ENCODE measurements at places on chromosomes 1 and 21.
A peak's percentile ranks its signal among the peaks of the same experiment; 100 is the strongest.

- no peak for DNase-seq
Observed at GRCh38 chr1:36135796-36136195, 10.8 kb upstream of the COL8A2 start.

DNA sequence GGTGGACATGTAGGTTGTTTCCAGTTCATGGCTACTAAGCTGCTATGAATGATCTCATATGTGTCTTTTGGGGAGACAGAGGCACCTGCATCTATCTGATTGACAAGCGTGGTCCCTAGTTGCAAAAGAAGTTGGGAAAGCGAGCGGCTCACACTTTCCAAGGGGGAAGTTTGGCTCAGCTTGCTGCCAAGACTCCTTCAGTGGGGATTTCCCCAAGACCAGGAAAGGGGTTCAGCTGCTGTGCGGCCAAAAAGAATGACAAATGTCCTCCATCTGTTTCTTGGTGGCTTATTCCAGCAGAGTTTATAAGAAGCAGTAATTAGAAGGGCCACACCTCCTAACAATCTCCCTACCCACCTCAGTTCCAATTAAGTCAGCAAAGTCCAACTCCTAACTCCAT lies 128.5 kb upstream of the GALNT2 start:
- no peak for DNase-seq

DNA sequence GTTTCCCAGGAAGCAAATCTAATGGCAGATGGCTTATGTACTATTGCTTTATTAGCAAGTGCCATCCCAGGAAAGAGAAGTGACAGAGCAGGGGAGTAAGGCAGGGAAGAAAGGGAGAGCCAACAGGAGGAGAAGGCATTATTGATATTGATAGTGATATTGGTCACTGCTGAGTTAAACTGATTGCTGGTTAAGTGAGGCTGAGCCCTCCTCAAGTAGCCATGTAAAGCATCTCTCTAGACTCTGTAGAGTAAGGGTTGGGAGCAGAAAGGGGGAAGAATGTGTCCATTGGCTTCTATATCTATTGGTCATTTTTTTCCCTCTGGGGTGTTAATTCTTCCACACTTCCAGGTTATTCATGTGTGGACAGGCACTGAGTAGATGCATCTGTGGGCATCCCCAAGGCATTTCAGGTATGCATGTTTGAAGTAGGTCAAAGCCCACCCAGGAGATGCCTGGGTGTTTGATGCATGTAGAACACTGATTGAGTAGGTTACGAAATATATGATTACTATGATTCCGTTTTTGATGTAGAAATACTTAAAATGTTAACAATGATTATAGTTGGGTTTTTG lies 290.5 kb upstream of the DPYD start:
- no peak for DNase-seq

DNA sequence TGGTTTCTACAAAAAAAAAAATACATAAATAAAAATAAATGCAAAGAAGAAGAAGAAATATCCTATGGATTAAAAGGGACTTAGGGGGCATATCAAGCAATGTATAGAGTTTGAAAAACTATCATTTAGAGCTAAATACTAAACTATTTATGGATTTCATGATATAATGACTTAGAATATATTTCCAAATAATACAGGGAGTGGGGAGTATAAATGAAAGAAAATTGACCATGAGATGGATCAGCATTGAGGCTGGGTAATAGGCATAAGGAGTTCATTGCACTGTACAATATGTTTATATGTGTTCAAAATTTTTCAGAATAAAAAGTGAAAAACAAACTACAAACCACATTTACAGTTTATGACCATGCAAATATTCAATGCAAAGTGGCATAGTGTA lies 18.8 kb downstream of the NHLH2 start:
- DNase-seq = no peak

GRCh38 chr21:17051054-17051453 lies 461.8 kb upstream of the CXADR start:
- no peak for DNase-seq

DNA sequence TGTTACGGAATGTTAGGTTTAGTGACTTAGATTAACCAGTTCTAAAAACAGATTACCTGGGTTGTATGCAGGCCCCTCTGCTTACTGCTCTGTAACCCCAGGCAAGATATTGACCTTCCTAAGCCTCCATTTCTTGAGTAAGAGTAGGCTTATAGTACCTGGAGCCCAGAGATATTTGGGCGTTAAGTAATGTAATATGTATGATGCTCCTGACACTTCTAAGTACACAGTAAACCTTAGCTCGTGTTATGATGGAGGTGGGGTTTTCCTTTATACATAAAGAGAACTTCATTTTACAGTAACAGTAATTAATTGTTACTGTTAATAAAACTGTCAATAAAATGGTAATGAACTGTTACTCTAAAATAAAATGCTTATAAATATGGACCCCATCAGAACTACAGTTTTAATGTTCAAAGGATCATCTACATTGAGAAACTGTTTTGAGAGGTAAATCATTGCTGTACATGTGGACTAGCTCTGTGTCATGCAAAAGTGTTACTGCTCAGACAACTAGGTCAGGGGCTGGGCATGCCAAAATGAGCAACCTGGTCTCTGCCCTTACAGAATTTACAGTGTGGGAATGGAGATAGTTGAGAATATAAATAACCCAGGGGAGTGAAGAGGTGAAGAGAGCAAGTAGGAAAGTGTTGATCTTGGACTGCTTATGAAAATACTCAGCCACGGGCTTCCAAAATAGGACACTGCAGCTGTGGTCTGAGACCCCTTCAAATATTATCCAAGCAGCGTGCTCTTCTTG lies 26.6 kb downstream of the LRRC8C start:
- no peak for DNase-seq

GRCh38 chr1:109225308-109225707 lies 11.6 kb downstream of the SARS1 start:
- no peak for DNase-seq

DNA sequence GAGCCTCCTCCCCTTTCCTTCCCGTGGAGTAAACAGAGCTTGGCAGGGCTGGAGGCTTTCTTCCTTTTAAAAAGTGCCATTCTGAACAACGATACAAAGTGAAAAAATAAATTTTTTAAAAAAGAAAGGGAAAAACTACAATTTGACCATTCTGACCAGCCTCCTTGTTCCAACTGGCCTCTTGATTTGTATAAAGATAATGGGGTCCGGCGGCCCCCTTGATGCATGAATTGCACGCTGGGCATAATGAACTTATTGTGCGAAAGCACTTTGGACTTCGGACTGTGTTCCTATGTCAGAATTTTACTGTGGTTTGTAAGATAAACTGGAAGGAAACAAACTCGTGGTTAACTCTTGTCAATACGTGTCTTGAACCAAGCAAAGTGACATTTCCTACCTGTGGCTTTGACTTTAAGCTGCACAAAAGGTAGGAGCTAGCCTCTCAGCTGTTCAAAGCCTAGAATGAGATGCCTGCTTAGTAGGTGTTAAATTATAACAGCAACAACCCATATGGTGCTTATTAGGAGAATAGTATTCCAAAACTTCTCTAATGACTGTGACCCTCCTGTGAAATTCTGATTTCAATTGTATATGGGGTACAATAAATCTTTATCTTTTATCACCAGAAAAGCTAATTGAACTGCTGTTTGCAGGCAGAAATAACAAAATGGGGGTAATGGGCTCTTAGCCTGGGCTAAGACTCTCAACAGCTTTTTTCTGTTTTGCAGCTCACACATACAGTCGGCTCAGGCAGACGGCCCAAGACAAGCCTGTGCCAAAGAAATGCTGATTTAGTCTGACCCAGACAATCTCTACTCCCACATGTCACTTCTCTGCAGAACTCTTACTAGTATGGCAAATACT lies 9.3 kb downstream of the IRF2BP2 start:
- DNase-seq = no peak

GRCh38 chr1:153962088-153963029 lies 978 bp downstream of the SLC39A1 start:
- DNase-seq = peak; percentile 50

GRCh38 chr1:167640051-167640450 lies 10.0 kb downstream of the RCSD1 start:
- no peak for DNase-seq

GRCh38 chr21:27244352-27244751 lies 277.5 kb upstream of the ADAMTS5 start:
- no peak for DNase-seq

DNA sequence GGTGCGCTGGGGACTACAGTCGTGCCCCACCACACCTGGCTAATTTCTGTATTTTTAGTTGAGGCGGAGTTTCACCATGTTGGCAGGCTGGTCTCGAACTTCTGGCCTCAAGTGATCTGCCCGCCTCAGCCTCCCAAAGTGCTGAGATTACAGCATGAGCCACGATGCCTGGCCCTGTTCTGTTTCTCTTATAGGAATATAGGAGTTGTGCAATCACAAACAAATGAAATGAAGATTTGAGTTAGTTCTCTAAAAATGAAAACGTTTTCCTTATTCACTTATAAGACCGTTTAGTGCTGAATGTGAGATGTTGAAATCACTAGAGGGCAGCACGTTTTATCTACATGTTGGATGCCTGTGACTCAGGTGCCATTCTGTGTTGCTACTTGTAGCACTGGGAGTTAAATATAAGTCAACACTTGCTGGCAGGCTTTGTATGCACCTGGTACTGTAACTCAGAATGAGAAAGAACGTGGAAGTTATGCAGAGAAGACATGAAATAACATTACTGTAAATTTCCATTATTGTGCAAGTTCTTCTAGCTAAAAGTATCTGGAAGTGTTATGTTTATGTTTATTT lies 45.8 kb downstream of the MIGA1 start:
- peak; percentile 60 for DNase-seq

DNA sequence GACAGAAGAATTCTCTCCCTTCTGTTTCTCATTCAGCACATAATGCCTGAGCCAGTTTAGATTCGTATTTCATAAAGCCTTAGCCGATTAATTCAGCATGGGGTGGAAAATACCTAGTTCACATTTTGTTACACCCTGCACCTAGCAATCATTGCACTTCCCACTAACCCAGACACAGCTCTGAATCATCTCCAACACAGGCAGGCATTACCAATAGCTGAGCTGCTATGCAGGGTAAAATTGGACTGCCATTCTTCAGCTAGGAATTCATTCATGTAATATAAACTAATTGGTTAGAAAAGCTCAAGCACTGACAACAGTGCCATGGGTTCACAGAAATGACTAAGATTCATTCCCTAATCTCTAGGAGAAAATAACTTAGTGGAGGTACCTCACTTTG lies 26.9 kb upstream of the NKAIN1 start:
- DNase-seq = peak; percentile 38

DNA sequence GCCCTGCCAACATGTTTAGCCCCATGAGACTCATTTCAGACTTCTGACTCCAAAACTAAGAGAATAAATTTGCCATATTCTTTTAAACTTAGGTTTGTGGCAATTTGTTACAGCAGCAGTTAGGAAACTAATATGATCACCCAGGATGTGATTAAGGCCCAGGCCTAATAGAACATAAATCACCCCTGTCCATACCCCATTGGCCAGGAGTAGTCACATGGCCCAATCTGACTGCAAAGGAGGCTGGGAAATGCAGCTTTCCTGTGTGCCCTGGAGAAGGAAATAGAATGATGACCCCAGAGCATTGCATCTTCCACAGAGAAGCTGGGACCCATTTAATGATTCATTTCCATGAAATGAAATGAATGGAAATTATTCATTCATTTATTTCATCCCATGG lies 100.4 kb upstream of the KLHDC7A start:
- DNase-seq = no peak

DNA sequence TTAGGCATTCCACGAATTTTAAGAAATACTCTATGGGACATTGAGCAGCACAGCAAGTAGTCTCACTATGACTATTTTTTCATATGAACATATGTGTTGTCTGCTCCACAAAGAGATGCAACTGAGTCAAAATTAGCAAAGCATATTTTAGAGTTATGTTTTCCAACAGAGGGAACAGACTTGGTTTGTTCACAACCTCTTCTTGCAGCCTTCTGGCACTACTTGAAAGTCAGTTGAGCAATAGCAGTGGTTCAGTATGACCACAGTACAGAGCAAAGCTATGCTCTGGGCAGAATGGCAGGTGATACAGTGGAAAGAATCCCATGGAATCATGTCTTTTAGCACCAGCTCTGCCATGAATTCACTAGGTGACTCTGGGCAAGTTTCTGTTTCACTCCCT lies 5.2 kb downstream of the CCN1 start:
- DNase-seq = peak; percentile 57

DNA sequence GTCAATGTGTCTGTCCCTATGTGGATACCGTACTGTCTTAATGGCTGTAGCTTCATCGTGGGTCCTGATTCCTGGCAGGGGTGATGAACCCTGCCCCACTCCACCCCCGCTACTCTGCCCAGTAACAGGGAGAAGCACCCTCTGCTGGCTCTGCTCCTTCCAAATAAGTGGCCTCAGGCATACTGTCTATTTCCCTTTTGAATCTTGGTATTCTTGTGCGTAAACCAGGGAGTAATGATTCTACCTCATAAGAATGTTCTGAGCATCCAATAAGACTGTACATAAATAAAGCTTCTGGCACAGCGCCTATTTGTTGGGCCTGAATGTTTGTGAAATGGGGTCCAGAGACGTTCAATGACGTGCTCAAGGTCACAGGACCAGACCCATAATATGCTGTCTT lies 35.2 kb upstream of the CTPS1 start:
- DNase-seq = peak; percentile 73

- DNase-seq = no peak
Observed at GRCh38 chr1:14777516-14778506, 179.3 kb downstream of the KAZN start.

- no peak for DNase-seq
Observed at GRCh38 chr1:30295674-30296073, 427.7 kb downstream of the MATN1 start.

DNA sequence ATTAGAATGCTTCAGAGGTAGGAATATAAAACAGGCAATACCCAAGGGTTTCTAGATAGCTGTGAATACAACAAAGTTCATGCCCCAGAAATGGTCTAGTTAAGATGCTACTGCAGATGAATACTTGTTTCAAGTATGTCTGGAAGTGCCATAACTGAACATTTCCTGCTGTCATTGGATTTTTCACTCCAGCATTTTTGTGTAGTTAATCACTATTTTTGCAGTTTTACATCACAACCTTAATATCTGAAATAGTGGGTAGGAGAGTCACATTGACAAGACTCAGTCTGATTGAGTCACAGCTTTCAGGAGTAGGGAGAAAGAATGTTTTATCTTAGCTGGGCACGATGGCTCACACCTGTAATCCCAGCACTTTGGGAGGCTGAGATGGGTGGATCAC lies 126.4 kb upstream of the C1orf21 start:
- peak; percentile 74 for DNase-seq

DNA sequence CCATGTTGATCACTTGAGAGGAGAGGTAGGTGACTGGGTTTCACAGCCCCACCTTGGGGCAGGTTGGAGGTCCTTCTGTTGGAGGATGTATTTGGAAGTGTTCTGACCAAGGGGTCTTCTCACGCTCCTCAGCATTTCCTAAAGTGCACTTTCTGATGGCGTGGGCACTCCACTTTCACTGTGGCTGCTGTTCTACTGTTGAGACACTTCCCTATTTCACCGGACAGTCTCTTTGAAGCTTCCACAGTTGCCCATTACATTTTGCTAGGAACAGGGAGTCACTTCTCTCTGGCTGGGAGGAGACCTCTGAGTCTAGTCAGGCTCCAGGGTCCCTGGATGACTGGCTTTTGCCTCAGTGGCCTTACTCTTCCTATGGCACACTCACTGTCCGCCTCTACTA lies 180.0 kb upstream of the LMO4 start:
- no peak for DNase-seq

GRCh38 chr1:22347854-22348760 lies 103.5 kb upstream of the ZBTB40 start:
- DNase-seq = no peak

Data from HFFc6 (cell line).